ENCODE measurements at places on chromosomes 16 and 17.
A peak's percentile ranks its signal among the peaks of the same experiment; 100 is the strongest.

DNA sequence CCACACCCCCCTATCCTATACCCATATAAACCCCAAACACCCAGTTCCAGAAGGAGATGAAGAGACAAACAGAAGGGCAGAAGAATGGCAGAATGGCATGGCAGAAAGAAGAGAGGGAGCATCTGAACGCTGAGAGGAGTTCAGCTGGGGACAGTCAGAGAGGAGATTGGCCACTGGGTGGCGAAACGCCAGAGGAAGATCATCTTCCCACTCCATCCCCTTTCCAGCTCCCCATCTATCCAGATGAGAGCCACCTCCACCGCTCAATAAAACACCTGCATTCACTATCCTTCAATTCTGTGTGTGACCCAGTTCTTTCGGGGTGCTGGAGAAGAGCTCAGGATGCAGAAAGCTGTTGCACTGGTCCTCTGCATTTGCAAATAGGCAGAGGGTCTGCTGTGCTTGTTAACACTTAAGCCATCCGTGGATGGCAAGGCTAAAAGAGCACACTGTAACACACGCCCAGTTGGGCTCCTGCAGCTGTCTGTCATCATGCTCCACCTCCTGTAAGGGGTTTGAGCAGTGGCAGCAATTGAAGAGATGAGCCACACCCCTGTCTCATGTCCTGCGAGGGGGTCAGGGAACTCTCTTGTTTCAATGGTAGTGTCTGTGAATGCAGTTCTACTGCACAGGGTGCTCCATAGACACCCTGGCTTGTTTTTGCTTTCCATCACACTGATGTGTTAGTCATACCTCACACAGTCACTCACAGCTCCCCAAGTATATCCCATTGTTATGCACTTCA is 1034.8 kb upstream of the RBFOX1 start:
- DNase-seq: no peak

DNA sequence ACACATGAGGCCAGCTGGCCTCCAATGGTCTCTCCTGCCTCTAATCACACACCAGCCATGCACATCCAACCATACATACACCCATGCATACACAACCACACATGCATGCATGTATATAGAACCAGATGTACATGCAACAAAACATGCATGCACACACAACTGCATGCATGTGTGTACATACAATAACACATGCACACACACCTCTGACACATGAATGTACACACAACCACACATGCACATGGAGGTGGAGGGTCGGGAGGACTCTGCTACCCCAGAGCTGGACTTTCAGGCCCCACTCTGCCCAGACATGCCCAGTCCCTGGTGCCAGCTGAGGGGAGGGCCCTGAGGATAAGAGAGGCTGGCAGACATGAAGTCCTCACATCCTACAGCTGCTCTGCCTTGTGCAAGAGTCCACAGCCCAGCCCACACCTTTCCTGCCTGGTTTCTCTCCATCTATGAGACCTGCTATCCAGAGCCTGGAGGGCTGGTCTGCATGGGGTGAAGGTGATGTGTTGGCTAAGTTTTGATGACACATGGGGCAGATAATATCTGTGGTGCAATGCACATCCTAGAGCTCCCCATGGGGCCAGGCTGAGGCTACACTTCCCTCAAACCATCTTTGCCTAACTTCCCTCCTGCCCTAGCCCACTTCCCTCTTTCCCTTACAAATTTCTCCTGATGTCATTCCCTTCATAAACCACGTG is 50.9 kb upstream of the SDK2 start:
- no peak for DNase-seq

DNA sequence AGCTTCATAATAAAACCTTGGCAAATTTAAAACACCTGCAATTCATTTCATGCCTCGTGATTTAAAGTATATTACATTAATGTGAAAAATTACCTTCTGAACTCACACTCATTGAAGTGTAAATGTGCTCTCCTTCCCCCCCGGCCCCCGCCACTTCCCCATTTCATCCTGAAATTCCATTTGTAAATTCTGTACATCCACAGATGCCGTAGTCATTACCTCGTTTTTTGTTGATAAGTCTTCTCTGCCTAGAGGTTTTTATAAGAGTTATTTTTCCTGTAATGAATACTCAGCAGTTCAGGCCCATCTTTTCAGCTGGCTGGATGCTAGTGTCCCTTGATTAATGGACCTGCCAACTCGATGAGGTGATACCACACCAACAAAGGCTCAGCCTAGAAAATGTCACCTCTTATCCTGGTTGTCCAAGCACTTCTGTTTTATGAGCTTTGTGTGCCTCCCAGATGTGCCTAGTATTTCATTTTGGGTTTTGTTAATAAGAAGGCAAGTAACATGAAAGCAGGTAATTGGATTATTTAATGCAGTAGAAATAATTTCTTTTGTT is 64.8 kb upstream of the KIFC3 start:
- no peak for DNase-seq

- DNase-seq: peak; percentile 20
Measured at GRCh38 chr16:83967838-83968305, at the start of gene NECAB2. Gene NECAB2 (plus strand): TSS chr16:83968244. CDS start chr16:83968649, 405 bp downstream.

GRCh38 chr16:9169094-9169493 is 77.7 kb downstream of the HAPSTR1 start:
- no peak for DNase-seq

All from fibroblast of lung (primary cell).